Suprapubic skin (tissue), 4 donors: ENCODE measurements at places on chromosomes 16 and 17.

- no peak for DNase-seq
These were observed 174.4 kb upstream of the HS3ST3A1 start for GRCh38 chr17:13776027-13776551.

GRCh38 chr16:8675183-8676159 is 1.1 kb downstream of the ABAT start:
- no peak for DNase-seq

DNA sequence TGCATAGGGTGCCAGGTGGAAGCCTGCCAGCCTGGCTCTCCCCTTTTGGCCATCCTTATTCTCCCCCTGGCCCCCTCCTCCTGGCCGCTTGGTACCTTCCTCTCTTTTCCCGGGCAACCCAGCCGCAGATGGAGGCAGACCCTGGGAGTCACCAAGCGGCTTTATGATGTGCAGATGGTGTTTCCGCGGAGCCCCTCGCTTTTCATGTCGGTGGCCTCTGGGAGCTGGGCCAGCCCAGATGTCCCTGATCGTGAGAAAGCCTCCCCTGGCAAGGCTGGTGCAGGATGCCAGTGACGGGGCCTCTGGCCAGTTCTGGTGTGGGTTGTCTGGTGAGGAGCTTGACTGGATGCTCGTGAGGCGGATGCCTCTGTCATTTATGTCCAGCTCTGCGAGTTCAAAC is 18.0 kb upstream of the BRD7 start:
- no peak for DNase-seq

DNA sequence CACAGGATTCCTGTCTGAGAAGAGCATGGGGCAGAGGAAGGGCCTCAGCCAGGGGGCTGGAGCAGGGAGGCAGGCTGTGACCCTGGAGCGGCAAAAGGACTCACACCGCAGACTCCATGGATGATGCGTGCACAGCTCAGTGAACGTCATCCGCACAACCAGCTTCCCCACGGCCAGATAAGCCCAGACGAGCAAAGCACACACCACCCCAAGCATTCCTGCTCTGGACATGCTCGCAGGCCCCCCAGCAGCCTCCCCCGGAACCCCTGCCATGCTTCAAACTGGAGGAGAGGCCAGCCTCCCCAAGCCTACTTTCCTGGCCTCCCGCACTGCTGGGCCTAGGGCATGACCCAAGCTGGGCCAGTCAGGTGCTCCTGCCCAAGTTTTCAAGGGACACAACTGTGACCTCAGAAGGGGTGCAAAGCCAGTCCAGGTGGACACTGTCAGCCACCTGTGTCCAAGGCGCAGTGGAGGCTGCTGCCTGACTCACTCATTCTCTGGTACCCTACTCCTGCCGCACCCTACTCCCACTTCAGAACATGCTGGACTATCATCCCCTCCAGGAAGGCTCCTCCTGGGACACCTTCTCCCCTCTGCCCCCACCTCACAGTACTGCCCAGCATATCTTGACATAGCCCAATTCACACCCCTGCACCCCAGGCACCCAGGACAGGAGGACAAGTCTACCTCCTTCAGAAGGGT is 4.8 kb downstream of the BCAR1 start:
- no peak for DNase-seq

- no peak for DNase-seq
These were observed 47.8 kb downstream of the ANKRD11 start for GRCh38 chr16:89442588-89442987.

DNA sequence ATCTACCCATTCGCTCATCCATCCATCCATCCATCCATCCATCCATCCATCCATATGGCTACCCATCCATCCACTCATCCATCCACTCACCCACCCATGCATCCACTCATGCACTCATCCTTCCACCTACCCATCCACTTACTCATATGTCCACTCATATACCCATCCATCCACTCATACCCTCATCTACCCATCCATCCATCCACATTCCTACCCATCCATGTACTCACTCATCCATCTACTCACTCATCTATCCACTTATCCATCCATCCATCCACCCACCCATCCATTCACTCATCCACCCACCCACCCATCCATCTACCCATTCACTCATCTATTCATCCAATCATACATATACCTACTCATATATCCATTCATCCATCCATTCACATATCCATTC is 112.0 kb downstream of the RBFOX3 start:
- no peak for DNase-seq

DNA sequence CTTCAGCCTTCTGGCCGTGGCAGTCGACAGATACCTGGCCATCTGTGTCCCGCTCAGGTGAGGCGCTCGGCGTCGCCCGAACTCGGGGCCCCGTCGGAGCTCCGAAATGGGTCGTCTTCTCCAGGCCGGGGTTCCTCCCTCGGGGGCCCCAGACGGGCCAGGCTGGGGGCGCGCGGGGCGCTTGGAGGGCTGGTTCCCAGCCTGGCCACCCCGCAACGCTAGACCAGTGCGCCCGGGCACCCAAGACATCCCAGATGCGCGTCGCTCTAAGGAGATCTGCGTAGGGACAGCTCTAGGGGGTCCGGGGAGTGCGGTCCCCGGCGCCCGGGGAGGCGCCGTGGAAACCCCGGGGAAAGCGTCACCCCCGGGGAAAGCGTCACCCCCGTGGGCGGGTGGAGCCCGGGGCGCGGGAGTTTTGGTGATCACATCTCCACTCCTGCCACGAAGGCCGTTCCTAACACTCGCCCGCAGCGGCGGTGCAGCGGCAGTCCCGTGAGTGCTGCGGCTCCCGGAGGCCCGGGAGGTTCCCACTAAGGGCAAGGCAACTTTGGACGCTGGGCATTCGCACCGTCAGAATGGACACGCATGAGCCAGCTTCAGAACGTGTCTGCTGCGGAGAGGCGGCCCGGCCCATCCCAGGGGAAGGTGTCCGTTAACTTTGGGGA is 729 bp downstream of the ADORA2B start:
- DNase-seq = no peak

GRCh38 chr17:35612924-35613521 is 25.9 kb downstream of the AP2B1 start:
- DNase-seq = no peak

DNA sequence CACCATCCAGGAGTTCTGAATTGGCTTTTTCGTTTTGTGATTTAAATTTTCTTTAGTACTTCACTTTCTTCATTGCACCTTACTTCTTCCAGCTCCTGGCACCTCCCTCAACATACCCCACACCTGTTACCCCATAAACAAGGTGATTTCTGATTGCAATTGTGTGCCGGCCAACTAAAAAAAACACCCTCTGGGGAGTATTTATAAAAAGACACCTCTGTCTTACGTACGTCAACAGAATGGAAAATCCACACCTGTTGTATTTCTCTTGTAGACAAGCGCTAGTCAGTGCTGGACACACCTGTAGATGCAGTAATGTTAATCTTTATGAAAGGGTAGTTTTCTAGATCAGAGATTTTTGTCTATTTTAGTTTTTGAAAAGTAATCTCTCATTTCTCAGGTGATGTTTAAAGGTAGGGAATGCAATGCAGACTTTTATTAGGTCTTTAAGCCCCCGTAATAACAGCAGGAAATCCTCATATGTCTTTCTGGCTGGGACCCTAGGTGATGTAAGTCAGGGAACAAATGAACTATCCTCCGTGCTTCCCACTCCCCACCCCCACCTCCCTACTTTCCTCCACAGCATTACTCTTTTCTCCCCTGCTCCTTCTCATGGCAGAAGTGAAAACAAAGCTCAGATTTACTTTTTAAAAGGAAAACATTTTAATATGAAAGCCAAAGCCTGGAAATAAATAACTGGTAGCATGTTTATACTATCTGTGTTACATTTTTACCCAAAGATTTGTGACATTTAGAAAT is 4.2 kb downstream of the MSI2 start:
- DNase-seq = no peak

DNA sequence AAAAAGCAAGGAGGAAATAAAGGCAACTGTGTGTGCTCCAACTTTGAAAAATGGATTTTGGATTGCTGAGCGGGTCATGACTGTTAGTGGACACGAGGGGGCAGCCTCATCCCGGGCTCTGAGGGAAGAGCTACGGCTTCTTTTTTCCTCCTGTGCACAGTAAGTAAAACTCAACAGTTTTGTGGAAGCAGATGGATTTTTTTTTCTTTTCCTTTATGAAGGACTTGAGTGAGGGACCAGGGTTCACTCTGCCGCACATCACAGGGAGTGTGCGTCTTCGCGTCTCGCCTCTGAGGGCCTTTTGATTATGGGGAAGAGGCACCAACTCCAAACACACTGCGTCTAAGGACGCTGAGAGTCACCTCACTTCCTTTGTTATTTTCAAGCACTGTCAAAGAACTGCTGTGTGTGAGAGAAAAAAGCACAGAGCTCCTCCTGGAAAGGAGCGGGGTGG is 80.3 kb upstream of the GOT2 start:
- no peak for DNase-seq

GRCh38 chr16:11379420-11379819 is 34.2 kb downstream of the RMI2 start:
- no peak for DNase-seq
